Hair follicle dermal papilla cell (primary cell): ENCODE measurements at places on chromosomes 12 and 14. TPM values are rescaled to one million over a fixed set of nuclear protein-coding genes. Genes with fewer than 3 reads are reported as not detected.

The OLR1 gene
- 0.24 and 0.49 TPM in 2 replicates for total RNA-seq

The SLC5A8 gene
- not detected in 2 replicates for total RNA-seq

The ADGRD1 gene
- under 0.01 and 0.36 TPM in 2 replicates for total RNA-seq

The FOXG1 gene
- total RNA-seq: not detected in 2 replicates

The SPTB gene
- under 0.01 TPM in 1 of 2 replicates, not detected in the other for total RNA-seq

The ISCU gene
- total RNA-seq: 77.4 and 95.1 TPM in 2 replicates

The TEX52 gene
- total RNA-seq: not detected in 2 replicates

The OVCH1 gene
- not detected in 2 replicates for total RNA-seq

The PTHLH gene
- total RNA-seq: 0.12 and 0.81 TPM in 2 replicates

The PPP2R5E gene
- 19.7 and 23.2 TPM in 2 replicates for total RNA-seq

The PXMP2 gene
- 13.7 and 15.4 TPM in 2 replicates for total RNA-seq

The STYK1 gene
- 2.3 and 4.9 TPM in 2 replicates for total RNA-seq

The ERP27 gene
- not detected in 2 replicates for total RNA-seq

The CCDC177 gene
- not detected in 2 replicates for total RNA-seq

The LPAR5 gene
- 0.12 TPM in 1 of 2 replicates, not detected in the other for total RNA-seq

The PRH2 gene
- not detected in 2 replicates for total RNA-seq

The HOXC10 gene
- 0.16 TPM in 1 of 2 replicates, not detected in the other for total RNA-seq

The PCED1B gene
- 0.97 and 1.3 TPM in 2 replicates for total RNA-seq

The RASSF9 gene
- total RNA-seq: 2.3 and 3.2 TPM in 2 replicates

The OR6C76 gene
- not detected in 2 replicates for total RNA-seq

The KERA gene
- not detected in 2 replicates for total RNA-seq

The BCL2L14 gene
- not detected in 2 replicates for total RNA-seq

The PPP4R4 gene
- total RNA-seq: 2.7 and 5.4 TPM in 2 replicates

The DIO2 gene
- 5.8 and 31.8 TPM in 2 replicates for total RNA-seq

The ADAM20 gene
- 0.49 and 1.1 TPM in 2 replicates for total RNA-seq

The CLEC4D gene
- not detected in 2 replicates for total RNA-seq

The CCDC184 gene
- total RNA-seq: 0.73 and 0.97 TPM in 2 replicates

The ZNF605 gene
- 11.9 and 15.1 TPM in 2 replicates for total RNA-seq

The XRCC3 gene
- total RNA-seq: 2.3 and 4.0 TPM in 2 replicates

The LTB4R2 gene
- total RNA-seq: 6.7 and 7.5 TPM in 2 replicates

The RHEBL1 gene
- 0.36 TPM in 1 of 2 replicates, not detected in the other for total RNA-seq

The IFNG-AS1 gene
- total RNA-seq: not detected in 2 replicates

The A2M gene
- total RNA-seq: 4.6 and 10.2 TPM in 2 replicates

The EID3 gene
- total RNA-seq: 10.3 and 13.5 TPM in 2 replicates

The SLC6A13 gene
- 0.36 TPM in 1 of 2 replicates, not detected in the other for total RNA-seq

The APOF gene
- total RNA-seq: not detected in 2 replicates

The ACAD10 gene
- 20.6 and 21.4 TPM in 2 replicates for total RNA-seq

The KRT77 gene
- not detected in 2 replicates for total RNA-seq

The USP44 gene
- total RNA-seq: under 0.01 and 0.12 TPM in 2 replicates

The SSTR1 gene
- total RNA-seq: 5.5 and 10.3 TPM in 2 replicates

The TTC9 gene
- total RNA-seq: 0.97 and 1.7 TPM in 2 replicates

The TCHP gene
- total RNA-seq: 8.3 and 8.9 TPM in 2 replicates

The KIF26A gene
- total RNA-seq: 0.24 and 1.5 TPM in 2 replicates

The AP5M1 gene
- 29.9 and 31.0 TPM in 2 replicates for total RNA-seq

The IL31 gene
- total RNA-seq: not detected in 2 replicates

The EXOC3L4 gene
- total RNA-seq: not detected in 2 replicates

The DACT1 gene
- 2.1 and 2.9 TPM in 2 replicates for total RNA-seq

The SPRYD3 gene
- 31.8 and 32.9 TPM in 2 replicates for total RNA-seq

The C3AR1 gene
- total RNA-seq: 0.16 TPM in 1 of 2 replicates, not detected in the other

The PTCSC3 gene
- total RNA-seq: not detected in 2 replicates

The ANKRD13A gene
- total RNA-seq: 228 and 276 TPM in 2 replicates

The NCOR2 gene
- 112 and 116 TPM in 2 replicates for total RNA-seq

The NPFF gene
- total RNA-seq: not detected in 2 replicates

The TSPAN9 gene
- 48.3 and 58.9 TPM in 2 replicates for total RNA-seq

The BDKRB1 gene
- 0.61 and 0.65 TPM in 2 replicates for total RNA-seq

The RNASE7 gene
- total RNA-seq: not detected in 2 replicates

The INHBC gene
- total RNA-seq: not detected in 2 replicates

The ACSM4 gene
- total RNA-seq: not detected in 2 replicates
